ENCODE measurements at places on chromosomes 1 and 21. TPM values are rescaled to one million over a fixed set of nuclear protein-coding genes. Genes with fewer than 3 reads are reported as not detected.

Gene SLFNL1
- total RNA-seq: 2.4 TPM

Gene CFAP141
- total RNA-seq: not detected

Gene CELA3A
- not detected for total RNA-seq

DNA sequence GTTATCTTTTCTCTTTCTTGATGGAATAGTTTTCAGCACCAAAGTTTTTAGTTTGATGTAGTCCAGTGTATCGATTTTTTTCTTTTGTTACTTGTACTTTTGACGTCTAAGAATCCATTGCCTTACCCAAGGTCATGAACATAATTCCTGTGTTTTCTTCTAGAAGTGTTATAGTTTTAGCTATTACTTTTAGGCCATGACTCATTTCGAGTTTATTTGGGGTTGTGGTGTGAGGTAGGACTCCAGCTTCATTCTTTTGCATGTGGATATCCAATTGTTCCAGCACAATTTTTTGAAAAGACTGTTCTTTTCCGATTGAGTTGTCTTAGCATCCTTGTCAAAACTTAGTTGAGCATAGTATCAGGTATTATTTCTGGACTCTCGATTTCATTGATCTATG lies 79.4 kb upstream of the SELENON start:
- no peak for DNase-seq

DNA sequence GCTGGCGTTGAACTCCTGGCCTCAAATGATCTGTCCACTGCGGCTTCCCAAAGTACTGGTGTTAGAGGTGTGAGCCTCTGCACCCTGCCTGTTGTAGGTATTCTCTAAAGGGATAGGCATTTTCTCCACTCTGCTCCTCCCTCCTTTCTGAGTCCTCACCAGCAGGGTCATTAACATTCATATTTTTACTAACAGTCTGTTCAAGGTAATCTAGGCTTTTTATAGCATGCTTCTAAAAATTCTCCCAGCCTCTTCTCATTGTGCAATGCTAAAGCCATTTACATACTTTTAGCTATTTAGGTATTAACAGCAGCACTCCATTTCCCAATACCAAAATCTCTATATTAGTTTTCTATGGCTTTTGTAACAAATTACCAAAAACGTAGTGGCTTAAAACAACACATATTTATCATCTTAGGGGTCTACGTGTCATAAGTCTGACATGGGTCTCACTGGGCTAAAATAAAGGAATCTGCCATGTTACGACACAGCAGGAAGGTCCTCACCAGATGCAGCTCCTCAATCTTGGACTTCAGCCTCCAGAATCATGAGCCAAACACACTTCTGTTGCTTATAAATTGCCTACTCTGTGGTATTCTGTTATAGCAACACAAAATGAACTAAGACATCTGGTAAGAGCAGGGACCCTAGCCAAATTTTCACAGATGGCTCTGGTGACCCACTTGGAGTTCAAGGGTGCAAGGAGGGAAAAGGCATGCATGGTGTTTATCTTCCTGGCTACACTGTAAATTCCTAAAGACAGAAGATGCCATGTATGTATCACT lies 2.9 kb upstream of the SLC2A7 start:
- no peak for DNase-seq

GRCh38 chr1:158008630-158009029 lies 15.2 kb downstream of the KIRREL1 start:
- DNase-seq: no peak

All from prostate gland (tissue), 2 donors.